Trophoblast cell (in vitro differentiated cells and primary cell): ENCODE measurements at places on chromosomes 11 and 22.

- DNase-seq = peak; percentile 34
These were observed 5.4 kb downstream of the TANGO2 start for GRCh38 chr22:20026204-20026908.

DNA sequence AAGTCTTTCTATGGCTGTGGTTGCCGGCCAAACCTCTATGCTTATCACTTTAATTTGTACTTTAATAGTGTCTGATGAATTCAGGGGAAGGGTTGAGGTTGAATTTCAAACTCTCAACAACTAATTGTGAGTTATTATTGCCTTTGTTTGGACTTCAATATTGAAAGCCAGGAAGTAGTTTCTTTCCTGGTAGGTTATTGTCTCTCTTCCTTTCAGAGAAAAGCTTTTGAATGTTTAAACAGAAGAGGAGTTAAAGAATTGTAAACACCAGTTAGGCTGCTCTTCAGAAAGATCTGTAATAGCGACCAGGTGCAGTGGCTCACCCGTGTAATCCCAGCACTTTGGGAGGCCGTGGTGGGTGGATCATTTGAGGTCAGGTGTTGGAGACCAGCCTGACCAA lies 22.2 kb downstream of the NNMT start:
- no peak for DNase-seq

DNA sequence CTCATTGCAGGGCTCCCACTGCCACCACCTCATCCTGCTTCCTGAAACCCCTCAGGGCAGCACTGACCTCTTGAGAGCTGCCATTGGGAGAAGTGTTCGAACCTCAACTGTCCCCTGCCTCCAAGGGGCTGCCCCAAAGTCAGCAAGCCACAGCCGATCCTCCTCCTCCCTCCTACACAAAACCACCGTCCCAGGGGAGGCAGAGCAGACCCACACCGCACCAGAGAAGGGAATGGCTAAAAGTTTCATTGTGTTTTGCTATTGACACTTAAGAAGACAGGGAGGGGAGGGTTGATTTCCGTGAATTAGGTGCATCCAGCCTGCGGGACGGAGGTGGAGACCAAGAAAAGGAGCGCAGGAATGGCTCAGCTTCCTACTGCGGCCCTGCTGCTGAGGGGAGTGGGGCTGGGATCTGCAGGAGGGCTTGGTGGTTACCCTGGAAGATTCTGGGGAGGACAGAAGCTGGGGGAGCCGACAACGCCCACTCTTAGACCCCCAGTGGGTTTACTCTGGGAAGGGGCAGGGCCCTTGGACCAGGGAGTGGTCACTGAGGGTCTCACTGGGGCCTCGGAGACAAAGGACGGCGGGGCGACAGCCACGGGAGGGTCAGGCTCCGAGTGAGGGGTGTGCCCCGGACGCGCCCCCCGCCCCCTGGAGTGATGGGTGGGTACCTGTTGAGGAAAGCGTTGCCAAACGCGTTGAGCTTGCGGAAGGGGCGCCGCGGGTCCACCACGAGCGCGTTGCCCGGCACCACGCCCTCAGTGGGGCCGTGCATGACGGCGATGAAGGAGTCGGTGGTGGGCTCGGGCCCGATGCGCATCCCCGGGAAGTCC lies 815 bp downstream of the EHD1 start:
- DNase-seq = peak; percentile 35

DNA sequence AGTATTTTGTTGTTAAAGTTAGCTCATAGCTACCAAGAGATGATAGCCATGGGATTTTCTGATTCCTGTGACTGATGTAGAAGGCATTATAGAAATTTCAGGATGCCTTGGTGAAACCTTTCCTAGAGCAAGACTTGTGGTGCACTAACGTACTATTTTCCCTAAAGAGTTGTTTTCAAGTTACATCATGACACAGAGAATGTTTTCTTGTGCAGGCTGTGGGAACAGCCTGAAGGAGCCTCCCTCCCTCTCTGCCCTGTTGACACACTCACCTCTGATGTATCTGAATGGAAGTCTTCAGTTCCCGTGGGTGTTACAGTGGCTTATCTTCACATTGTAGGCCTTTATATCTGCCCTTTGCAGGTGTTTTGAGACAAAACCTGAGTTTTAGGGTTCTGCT lies 121.6 kb downstream of the LDLRAD3 start:
- peak; percentile 61 for DNase-seq

- DNase-seq = peak; percentile 18
These were observed 23.1 kb upstream of the CBX7 start for GRCh38 chr22:39175353-39176142.

- peak; percentile 98 for DNase-seq
These were observed 65.0 kb upstream of the PTPRJ start for GRCh38 chr11:47915374-47915773.

DNA sequence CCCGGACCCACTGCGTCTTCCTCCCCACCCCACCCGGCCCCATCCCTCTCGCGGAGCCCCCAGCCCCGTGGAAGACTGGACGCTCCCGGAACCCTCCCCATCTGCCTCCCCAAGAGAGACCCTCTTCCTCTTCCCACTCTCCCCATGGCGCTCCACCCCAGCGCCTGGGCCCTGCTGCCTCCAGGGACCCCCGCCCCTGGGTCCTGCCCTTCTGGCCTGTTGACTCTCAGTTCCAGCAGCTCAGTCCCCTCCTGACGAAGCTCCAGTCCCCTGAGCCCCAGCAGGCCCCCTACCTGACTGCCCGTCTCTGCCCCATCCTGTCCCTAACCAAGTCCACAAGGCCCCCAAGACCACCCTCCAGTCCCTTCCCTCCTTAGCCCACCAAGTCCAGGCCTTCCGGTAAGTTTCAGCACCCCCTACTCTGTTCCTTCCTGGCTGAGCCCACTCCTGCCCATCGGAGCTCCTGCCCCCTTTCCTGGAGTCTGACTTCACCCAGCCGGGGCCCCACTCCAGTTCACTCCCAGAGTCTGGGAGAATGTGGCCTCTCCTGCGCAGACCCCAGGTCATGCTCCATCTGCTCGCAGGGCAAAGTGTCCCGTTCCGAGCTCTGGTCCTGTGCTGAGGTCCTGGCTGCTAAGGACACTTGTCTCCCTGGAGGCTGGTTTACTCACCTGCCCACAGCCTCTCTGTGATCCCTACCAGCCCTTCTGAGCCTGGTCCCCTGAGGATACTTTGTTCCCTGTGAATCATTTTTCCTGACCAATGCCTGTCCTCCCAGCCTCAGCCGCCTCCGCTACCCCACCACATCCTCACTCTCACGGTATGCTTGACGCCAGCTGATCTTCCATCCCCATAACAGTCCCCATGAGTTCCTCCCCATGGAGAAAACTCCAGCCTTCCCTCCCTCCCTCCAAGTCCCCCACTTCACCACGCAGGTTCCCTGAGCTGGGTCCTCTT lies 722 bp downstream of the IFITM10 start:
- DNase-seq = peak; percentile 29

GRCh38 chr11:64539239-64539638 lies 51.8 kb upstream of the SLC22A12 start:
- no peak for DNase-seq

DNA sequence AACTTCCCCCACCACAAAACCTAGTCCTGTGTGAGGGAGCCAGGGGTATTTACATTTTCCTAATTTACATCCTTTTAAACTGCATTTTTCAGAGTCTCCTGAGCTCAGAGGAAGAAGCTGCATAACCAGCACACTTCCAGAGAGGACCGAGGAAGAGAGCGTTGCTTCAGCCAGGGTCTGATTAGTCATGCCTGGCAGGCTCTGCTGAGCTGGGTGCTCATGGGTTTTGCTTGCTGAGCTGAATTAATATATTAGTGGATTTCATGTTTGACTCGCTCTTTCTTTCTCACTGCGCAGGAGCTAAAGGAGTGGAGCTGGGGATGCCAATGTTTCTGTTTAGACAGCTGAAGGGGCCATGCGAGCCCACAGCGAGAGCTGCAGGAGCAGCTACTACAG lies 539.3 kb upstream of the B3GAT1 start:
- no peak for DNase-seq

DNA sequence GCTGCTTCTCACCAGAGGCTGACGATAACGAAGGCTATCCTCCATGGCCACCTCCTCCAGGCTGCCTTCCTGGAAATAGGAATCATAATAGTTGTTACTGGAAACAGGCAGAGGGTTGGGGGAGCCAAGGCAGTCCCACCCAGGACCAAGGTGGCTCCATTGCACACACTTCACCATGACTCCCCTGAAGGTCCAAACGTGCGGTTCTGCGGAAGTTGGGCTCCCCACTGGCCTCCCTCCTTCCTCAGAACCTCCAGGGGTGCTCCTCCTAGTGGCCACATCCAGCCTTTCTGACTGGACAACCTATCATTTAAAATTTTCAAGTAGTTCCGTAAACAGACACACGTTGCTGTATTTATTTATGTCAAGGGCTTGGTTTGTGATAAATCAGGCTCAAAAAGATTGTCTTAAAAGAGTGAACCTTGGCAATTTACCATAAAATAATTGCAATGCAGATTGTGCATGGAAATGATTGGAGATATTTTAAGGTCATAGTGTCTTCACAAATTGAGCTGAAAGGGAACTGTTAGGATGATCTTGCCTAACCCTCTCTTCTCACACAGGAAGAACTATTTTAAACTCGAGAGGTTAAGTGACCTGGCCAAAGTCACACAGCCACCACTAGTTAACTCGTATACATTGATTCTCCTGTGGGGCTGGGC lies 1.4 kb upstream of the TCN2 start:
- no peak for DNase-seq

- peak; percentile 18 for DNase-seq
These were observed 18.4 kb downstream of the SELENOO start for GRCh38 chr22:50218996-50219727.

DNA sequence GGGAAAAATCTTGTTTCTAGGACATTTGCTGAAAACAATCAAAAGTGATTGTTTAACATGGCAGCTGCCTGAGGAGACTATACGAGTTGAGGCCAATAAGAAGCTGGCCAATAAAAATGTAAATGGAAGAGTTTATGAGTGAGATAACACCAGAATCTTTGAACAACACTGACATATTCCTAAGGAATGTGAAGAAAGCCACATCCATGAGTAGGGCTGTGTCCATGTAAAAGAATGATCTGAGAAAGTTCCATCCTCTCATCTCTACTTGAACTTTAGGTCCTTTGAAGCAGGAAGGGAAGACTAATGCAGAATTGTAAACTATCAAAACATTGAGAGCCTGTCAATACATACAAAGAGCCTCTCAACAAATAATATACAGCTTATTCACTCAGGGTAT lies 6.9 kb upstream of the CHORDC1 start:
- no peak for DNase-seq

- DNase-seq = no peak
These were observed 30.8 kb upstream of the LDLRAD3 start for GRCh38 chr11:35912883-35913624.

DNA sequence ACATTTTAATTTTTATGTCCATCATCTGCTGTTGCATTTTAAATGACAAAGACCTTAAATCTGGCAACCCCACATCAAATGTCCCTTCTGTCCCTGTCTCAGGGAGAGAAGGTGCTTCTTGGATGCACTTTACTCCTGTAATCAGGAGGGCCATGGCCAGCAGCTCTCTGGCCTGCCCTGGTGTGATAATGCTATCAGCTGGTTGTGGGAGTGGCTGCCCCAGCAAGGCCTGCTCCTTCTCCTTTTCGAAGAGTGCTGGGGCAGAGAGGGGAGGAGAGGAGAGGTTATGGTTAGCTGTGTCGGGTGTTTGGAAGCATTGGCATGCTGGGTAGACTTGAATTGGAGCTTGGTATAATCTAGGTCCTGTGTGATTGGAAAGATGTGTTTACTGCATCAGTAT lies 12.8 kb downstream of the TNRC6B start:
- no peak for DNase-seq

- no peak for DNase-seq
These were observed 41.2 kb upstream of the ARL14EP start for GRCh38 chr11:30281476-30282288.

GRCh38 chr11:87059596-87060390 lies 22.1 kb downstream of the TMEM135 start:
- no peak for DNase-seq

DNA sequence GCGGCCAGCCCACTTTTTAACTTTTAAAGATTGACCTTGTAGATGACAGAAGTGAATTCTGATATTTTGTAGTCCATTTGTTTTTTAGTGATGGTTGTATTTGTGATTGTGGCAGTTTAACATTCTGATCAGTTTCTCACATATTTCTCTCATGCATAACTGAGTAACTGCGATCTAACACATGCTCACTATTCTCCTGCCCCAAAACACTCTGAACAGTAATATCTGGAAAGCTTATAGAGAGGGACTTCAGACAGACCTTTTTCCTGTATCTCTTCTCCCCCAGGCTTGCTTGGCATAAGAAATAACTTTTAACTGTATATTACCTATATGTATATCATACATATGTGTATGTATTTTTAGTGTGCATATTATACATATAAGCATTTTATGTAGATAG lies 37.3 kb upstream of the MYO18B start:
- no peak for DNase-seq

DNA sequence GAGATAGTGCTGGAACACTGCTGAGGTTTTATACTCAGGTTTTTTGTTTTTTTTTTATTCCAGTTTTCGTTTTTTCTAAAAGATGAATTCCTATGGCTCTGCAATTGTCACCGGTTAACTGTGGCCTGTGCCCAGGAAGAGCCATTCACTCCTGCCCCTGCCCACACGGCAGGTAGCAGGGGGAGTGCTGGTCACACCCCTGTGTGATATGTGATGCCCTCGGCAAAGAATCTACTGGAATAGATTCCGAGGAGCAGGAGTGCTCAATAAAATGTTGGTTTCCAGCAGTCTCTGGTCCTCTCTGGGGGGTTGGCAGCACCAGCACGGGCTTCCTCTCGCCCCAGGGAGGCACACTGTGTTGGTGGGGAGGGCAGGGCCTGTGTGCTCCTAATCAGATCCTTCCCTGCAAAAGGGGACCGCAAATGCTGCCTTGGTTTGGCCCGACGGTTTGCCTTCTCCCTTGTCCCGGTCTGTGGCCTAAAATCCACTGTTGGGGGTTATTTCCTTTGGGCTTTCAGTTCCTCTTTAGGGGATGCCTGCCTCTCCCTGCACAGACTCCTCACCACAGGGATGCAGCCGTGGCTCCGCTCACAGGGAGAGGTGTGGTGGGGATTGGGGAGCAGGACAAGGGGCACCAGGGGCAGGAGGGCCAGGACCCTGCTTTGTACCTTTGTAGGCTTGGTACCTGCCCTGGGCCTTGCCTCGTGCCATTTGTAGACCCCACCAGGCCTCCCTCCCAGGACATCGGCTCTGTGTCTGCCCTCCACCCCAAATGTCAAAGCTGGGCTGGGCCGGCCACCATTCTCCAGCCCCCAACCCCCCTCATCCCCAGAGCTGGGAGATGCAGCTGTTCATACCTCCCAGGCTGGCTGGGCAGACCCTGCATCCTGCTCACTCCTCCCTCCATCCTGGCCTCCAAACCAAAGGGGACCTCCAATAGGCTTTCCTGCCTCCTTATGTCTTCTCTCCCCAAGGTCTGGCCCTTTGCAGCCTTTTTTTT lies 13.5 kb downstream of the MCAT start:
- no peak for DNase-seq
